NCI-H510A (cell line): ENCODE measurements at places on chromosomes 13 and 19.

- no peak for DNase-seq
Observed at GRCh38 chr13:102198418-102199311, 203.2 kb downstream of the FGF14 start.

DNA sequence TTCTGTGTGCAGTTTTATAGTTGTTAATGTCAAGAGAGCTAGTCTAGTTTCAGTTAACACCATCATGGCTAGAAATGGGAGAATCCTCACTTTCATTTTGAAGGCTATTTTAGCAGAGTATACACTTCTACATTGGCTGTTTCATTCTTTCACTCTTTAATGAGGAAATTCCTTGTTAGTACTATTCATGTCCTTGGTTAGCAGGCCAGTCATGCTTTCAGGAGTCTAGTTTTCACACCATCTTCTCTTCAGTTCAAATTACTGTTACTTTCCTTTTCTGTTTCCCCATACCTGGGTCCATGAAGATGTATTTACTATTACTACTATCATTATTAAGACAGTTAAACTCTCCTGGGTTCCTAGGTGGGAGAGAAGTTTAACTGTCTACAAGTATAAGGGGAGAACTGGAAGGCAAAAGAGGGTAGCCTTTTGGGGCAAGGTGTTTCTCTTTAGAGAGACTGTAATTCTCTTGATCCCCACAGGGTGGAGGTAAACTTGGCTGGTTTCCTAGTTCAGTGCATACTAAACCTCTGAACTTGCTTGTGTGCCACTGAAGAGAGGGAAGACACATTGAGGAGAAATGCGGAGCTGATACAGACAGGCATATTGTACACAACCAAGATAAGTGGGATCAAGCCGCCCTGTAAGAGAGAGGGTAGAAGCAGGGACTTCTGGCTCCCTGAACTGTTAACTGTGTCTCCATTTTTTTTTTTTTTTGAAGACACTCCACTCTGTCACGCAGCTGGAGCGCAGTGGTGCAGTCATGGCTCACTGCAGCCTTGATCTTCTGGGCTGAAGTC lies 41.3 kb upstream of the IGFL4 start:
- DNase-seq, result peak; percentile 19

DNA sequence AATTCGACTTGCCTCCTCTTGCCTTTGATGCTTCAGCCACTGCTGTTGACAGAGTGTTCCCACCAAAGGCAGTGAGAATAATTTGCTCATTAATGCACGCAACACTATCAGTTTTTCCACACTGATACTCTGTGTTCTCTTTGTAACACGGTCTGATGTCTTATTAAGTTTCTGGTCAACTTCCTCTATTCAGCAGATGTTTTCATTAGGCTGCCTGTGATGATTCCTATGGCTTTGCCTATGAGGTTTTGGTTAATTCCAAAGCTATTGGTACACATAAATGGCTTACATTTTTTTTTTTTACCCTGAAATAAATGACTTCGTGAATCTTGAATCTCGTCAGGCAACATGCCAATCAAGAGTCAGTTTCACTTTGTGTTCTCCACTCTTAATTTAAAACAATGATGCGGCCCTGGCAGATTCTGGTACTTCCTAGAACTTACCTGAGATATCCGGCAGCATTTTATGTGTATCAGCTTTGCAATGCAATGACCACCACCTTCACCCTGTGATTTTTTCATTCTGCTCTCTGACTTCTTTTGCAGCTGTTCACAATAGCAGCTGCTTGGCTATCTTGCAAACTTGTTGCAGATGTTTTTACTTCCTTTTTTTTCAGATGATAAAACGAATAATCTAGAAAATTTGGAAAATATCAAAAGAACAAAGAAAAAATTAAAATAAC lies 27.5 kb upstream of the KL start:
- no peak for DNase-seq

DNA sequence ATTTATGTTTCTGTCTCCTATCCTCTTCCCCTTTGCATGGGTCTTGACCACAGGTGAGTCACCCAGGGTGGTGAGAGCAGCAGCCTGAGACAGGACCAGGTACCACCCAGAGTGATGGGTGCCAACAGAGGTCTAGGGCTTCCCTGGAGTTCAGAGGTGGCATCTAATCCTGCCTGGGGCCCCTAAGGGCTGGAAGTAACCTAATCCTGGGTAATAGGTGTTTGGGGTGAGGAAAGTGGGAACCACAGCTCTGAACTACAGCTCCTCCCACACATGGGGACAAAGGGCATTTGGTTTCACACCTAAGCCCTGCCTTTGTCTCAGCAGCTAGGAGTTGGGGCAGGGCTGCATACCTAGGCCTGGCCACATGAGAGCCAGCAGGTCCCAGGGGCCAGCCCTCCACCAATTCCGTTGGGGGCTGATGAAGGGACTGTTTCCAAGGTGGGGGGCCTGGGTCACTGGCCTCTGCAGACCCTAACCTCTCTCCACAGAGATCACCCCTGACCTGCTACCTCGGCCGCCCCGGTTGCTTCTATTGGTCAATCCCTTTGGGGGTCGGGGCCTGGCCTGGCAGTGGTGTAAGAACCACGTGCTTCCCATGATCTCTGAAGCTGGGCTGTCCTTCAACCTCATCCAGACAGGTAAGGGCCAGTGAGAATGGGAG lies 8.0 kb downstream of the SPHK2 start:
- no peak for DNase-seq

DNA sequence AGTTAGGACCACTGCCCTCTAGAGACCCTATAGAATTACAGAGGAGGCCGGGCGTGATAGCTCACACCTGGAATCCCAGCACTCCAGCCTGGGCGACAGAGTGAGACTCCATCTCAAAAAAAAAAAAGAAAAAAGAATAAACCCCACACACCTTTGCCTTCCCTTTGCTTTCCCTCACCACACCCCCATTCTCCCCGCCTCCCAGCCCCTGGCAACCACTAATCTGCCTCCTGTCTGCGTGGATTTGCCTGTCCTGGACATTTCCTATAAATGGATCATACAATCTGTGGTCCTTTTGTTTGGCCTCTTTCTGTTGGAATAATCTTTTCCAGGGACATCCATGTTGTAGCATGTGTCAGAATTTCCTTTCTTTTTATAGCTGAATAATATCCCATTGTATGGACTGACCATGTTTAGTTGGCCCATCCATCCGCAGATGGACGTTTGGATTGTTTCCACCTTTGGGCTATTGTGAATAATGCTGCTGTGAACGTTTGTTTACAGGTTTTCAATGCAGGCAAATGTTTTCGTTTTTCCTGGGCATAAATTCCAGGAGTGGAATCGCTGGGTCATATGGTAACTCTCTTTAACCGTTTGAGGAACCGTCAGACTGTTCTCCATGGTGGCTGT lies 15.3 kb downstream of the NACC1 start:
- DNase-seq, result no peak

GRCh38 chr13:44934724-44935123 lies 54.5 kb downstream of the NUFIP1 start:
- DNase-seq, result no peak

GRCh38 chr13:27858046-27858445 lies 61.8 kb upstream of the PDX1 start:
- no peak for DNase-seq
